HEK293T (cell line): ENCODE measurements at places on chromosomes 16 and 17.

DNA sequence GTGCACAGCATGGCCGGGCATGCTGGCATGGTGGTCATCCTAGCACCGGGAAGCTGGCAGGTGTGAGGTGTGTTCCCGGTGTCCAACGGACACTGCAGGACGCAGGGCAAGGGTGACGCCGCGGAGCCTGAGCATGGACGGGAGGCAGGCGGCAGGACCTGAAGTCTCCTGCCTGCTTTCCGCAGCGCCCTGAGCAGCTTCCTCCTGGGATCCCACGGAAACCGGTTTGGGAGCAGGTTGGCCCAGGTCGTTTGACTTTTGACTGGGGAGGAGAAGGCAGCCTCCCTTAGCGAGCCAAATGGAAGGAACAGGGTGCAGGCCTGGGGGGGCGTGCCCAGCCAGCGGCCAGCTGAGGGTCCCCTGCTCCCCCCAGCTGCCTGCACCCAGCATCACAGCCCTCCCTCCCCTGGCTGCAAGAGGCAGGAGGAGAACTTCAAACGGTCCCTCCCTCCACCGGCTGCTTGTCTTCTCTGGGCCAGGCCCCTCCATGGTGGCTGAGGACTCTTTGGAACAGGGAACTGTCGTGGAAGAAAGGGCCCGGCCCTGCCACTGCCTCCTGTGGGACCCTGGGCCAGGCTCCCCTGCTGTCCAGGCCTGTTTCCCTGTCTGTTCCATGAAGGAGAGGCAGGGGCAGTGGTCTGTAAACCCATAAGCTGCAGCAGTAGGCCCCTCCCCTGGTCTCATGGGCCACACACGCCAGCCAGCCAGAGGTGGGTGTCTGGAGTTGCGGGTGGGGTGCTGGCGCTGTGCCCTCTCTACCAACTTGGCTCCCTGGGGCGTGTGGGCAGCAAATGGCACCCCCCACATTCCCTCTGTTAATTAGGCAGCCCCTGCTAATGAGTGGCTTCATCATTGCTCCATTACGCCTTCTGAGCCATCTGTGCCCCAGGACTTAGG, 7.8 kb upstream of the ADGRG1 start:
- DNase-seq: no peak

DNA sequence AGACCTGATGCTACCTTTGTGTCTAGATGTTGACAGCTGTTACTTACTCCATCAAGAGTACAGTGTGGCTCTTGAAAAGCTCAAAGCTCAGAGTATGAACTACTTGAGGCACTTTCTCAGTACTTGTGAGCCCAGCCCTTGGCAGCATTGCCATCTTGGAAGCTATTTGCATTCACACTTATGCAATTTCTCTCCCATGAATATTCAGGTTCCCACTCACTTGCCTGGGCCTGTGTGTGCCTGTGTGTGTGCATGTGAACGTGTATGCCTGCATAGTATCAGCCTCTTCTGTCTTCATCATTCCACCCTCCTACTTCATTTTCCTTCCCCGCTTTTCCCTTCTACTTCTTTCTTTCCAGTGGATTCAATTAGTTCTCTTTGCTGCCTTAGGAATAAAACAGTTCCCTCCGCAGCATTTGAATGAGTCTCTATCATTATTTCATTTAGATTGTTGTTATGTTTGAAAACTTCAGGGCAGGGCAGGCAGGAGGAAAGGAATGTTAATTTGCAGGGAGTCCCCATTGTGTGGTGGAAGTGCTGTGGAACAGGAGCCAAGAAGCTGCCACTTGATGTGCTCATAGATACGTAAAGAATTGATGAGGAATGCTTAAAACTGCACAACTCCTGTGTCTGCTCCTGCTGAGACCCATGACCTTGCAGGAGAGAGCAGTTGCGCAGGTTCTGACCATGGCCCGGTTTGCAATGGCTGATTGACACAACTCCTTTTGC, 58.9 kb downstream of the HS3ST4 start:
- DNase-seq: no peak

GRCh38 chr16:13606804-13607203, 313.1 kb upstream of the ERCC4 start:
- no peak for DNase-seq

- DNase-seq: no peak
These were observed 7.2 kb downstream of the UBFD1 start for GRCh38 chr16:23564575-23565363.

DNA sequence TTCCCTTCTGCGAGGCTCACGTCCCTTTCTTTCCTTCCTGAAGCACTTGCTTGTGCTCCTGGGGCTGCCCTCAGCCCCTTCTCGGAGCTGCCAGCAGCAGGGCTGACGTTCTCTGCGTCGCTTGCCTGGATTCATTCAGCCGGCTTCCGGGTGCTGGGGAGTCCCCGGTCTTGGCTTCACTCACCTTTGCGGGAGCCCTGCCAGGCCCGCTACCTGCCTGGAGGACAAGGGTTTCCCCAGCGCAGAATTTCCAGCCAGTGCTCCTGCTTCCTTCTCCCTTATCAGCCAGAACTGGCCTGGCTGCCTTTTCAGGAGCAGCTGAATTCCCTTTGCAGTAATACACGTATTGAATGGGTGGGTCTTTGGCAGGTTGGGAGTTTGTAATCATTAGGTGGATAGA, 22.1 kb upstream of the IL17C start:
- no peak for DNase-seq
